WERI-Rb-1 (cell line): ENCODE measurements at places on chromosomes 3 and 15.

- no peak for DNase-seq
Observed at GRCh38 chr15:29675791-29676301, 146.4 kb downstream of the TJP1 start.

GRCh38 chr3:25661694-25662437, 2.8 kb downstream of the TOP2B start:
- no peak for DNase-seq

DNA sequence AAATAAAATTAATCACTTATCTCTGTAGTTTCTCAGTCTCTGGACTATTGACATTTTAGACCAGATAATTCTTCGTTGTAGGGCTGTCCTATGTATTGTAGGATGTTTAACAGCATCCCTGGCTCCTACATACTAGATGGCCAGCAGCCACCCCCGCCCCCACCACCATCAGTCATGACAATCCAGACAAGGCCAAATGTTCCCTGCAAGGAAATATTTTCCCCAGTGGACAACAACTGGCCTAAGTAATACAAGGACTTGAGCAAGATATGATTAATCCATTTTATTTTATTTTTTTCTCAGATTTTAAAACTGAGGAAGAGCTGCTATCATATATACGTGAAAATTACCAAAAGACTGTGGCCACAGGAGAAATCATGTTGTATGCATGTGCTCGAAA, 23.8 kb downstream of the TICRR start:
- DNase-seq = no peak

DNA sequence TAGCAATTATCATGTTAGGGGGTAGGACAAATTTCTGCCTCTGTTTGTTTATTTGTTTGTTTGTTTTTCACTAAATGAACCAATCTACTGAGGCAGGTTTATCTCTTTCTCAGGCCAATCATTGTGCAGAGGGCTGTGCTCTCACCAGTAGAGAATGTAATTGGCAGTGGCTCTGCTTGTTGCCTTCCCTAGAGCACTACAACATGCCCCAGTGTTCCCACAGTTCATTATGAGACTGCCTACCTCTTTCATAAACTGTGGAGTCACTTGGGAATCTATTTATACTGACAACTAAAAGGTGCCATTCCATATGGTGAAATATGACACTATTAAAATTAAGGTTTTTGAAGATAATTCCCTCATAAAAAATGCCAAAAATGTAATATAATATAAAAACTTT, 196.3 kb upstream of the ALCAM start:
- DNase-seq = no peak

- no peak for DNase-seq
Observed at GRCh38 chr3:106750092-106750491, 627.1 kb upstream of the CCDC54 start.
